ENCODE measurements at places on chromosomes 1 and 21. TPM values are rescaled to one million over a fixed set of nuclear protein-coding genes. Genes with fewer than 3 reads are reported as not detected.

- DNase-seq = no peak
These were observed 603.8 kb upstream of the USP24 start for GRCh38 chr1:55819011-55819410.

Gene PROK1
- total RNA-seq = not detected

DNA sequence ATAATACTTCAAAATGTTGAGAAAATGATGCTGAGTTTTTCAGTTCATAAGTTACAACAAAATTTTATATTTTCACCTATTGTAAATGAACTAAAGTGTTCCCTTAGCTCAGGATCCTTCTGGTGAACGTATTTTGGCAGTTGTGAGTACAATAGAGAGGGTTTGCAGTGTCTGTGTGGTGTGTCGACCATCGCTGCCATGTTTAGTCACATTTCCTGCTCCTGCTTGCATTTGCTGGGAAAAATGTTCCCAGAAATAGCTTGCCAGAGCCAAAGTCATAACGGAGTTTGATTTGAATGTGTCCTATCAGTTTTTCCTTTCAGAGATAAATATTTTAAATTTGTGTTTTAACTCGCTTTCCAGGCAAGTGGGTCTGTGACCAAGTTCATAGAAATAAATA, 117.1 kb upstream of the COL6A1 start:
- no peak for DNase-seq

- no peak for DNase-seq
These were observed 792.0 kb downstream of the LTN1 start for GRCh38 chr21:28200726-28201125.

Gene RCSD1
- 16.0 TPM for total RNA-seq

Gene CACYBP
- 149 TPM for total RNA-seq

- no peak for DNase-seq
These were observed 43.9 kb downstream of the GRHL3 start for GRCh38 chr1:24362982-24363614.

DNA sequence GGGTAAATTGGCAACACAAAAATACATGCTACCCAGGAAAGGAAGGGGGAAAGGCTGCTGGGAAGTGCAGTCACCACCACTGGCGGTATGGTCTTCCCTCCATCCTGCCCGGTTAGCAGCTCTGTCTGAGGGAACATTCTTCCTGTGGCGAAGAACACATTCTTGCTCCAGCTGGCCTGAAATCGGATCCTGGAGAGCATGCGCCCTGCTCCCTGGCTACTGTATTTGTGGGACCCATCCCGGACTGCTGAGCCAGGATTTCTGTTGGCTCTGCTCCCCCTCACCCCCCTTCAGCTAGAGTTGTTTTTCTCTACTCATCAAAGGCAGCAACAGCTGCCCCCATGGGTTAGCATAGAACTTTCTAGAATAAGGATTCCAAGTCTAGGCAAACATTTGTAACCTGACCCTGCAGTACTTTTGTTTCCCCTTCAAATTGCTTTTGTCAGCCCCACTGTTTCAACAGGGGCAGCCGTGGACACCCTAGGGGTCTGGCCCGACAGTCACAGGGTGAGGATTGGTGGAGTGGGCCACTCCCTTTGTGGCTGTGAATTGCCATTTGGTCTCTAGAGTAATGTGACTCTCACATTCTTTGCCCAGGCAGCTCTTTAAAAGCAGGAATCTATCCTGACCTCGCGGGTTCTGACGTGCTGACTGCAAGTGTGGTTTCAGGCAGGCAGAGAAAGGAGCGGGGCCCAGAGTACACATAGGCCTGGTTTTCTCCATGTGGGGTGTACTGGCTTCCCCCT, 157.7 kb downstream of the TOMM20 start:
- DNase-seq = no peak

DNA sequence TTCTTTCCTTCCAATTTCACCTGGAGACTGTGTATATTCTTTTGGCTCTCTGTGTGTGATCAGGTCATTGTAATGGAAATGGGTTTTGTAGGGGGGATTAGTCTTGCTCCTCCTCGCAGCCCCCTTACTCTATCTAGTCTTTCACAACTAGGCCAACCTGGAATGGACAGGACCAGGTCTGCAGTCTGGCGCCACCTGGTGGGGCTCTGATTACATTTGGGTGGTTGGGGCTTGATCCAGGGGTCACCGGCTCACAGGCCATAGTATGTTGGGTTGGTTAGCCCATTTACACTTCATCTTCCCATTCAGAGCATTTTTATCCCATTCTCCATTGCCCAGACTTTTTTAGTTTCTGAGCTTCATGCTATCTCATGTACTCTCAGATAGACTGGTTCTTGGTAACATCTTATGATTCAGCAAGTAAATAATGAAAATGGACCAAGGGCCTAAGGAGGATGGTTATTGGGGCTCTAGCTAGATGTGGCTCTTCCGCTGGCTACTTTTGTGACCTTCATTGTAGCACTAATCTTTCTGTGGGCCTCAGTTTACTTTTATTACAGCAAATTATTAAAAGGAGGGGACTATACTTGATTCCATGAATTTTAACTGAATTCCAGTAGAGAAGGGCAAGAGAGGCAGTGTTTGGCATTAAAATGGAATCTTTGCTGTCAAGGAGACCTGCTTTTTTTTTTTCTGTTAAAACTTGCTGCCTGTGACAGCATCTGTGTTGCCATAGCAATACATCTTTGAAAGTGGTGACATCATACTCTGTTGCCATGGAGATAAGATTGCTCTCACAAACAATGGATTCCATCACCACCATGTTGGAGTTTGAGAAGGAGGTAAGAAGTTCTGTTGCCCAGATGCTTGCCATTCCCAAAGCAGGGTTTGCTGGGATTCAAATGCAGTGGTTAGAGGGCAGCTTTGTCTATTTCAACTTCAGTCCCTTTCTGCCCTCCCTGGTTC, 150.1 kb downstream of the PLXNA2 start:
- DNase-seq = no peak

Gene E2F2
- 2.9 TPM for total RNA-seq

GRCh38 chr1:39609618-39610331, 29.7 kb downstream of the HEYL start:
- no peak for DNase-seq

Gene NOS1AP
- 2.0 TPM for total RNA-seq

DNA sequence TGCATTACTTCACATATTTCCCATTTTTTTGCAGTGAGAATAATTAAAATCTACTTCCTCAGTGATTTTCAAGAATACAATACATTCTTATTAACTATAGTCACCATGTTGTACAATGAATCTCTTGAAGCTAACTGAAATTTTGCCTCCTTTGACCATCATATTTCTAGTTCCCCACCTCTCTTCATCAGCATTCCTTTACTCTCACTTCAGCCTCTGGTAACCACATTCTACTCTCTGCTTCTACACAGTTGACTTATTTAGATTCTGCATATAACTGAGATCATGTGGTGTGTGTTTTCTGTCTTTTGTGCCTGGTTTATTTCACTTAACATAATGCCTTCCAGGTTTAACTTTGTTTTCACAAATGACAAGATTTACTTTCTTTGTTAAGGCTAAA, 304.4 kb upstream of the LYPLAL1 start:
- DNase-seq = no peak

GRCh38 chr1:119040906-119041305, 52.8 kb upstream of the TBX15 start:
- DNase-seq = no peak

Gene ITLN1
- 3.4 TPM for total RNA-seq

- DNase-seq = no peak
These were observed 71.3 kb upstream of the EDEM3 start for GRCh38 chr1:184826001-184826400.

Gene DNAJC28
- total RNA-seq = 2.7 TPM

DNA sequence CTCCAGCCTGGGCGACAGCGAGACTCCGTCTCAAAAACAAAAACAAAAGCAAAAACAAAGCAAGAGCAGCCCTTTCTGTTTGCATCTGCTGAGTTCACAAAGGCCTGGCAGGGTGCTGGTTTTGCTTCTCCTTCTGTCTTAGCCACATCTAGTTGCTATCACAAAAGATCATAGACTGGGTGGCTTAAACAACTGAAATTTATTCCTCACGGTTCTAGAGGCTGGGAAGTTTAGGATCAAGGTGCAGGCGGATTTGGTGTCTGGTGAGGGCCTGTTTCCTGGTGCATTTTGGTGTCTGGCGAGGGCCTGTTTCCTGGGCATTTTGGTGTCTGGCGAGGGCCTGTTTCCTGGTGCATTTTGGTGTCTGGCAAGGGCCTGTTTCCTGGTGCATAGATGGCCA, 471.3 kb downstream of the CAMTA1 start:
- no peak for DNase-seq

DNA sequence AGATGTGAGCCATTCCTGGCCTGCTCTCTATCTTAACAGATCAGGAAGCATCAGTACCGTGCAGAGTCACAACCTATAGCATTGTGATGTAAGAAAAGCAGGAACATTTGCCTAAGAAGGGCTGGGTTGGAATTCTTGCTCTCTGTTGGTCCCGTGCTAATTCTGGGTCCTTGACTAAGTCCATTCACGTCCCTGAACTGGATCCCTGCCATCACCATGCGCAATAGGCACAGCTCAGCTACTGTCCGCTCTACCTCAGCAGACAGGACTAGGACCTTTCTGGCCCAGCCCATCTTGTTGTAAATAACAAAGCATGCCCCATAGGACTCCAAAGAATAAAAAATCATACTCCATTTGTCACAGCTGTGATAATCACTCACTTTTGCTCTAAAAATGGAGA, 175.0 kb downstream of the RGS7 start:
- DNase-seq = no peak

Gene PLEKHA6
- 15.1 TPM for total RNA-seq

- DNase-seq = no peak
These were observed 14.1 kb downstream of the PEA15 start for GRCh38 chr1:160219062-160219929.

- no peak for DNase-seq
These were observed 8.6 kb downstream of the GLIS1 start for GRCh38 chr1:53730224-53730865.

Gene NBPF12
- 17.6 TPM for total RNA-seq

DNA sequence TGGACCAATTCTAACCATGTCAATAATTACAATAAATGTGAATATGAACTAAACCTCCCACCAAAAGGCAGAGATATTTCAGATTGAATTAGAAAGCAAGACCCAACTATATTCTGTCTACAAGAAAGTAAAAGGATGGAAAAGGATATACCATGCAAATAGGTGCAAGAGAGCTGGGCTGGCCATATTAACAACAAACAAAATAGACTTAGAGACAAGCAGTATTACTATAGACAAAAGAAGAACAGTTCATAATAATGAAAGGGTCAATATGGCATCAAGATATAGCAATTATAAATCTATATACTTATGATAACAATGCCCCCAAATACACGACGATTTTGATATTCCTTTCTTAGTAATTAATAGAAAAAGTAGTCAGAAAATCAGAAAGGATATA, 67.3 kb upstream of the IFFO2 start:
- DNase-seq = no peak

DNA sequence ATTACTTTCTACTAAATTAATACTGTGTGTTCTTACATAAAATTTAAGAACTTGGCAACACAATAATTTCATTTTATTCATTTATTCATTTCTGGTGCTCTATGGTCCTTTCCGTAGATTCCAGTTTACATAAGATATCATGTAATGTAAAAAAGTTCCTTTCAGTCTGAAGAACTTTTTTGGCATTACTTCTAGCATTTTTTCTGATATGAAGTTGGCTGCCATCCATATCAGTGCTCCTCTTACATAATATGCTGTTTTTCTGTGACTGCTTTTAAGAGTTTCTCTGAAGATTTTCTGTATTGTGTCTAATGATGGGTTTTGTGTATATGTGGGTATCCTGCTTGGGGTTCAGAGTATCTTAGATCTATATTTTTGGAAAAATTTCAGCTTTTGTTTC, 34.8 kb downstream of the LIN9 start:
- no peak for DNase-seq

DNA sequence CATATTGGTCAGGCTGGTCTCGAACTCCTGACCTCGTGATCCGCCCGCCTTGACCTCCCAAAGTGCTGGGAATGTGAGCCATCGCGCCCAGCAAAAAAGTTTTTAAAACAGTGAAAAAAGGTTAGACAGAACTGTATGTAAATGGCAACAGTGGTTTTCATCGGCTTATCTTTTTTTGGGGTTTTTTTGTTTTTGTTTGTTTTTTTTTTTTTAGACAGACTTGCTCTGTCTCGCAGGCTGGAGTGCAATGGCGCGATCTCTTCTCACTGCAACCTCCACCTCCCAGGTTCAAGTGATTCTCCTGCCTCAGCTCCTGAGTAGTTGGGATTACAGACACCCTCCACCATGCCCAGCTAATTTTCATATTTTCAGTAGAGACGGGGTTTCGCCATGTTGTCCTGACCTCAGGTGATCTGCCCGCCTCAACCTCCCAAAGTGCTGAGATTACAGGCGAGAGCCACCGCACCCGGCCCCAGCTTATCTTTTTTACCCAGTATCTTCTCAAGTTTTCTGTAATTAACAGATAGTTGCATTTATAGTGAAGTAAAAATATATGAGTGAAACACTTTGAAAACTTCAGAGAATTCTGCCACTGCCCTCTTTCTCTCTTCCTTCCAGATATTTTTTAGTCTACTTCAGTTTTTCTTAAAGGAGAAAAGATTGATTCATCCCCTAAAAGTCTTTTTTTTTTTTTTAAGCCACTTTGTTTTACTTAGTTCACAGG, 13.1 kb downstream of the TIMM17A start:
- DNase-seq = no peak

Gene PPM1J
- total RNA-seq = 0.37 TPM

DNA sequence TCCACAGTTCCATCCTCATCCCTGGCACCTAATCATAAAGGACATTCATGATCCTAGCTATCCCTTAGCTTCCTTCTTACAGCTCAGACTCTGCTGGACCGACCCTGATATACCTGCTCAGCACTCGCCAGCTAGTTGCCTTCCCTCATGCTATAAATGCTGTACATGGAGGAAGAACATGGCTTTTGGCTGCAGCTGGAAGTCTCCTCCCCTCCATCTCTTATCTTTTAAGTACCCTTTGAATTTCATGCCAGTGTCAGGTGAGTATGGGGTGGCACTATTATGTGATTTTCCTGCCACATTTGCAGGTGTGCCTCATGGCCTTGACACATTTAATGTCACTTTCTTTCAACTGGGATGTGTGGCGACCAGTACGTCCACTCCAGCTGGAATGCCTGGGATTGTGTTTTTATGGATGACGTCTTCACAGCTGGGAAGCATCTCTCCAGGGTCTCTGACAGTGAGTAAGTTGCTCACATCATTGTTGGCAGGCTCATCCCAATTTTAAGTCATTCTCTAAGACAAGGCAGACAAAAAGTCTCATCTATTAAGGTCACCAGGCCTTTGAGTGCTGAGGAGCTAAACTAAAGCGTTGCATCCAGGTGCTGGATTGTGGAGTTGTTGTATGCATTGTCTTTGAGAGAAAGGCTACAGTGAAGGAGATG, 43.4 kb downstream of the RUNX1 start:
- no peak for DNase-seq

- DNase-seq = no peak
These were observed 7.5 kb downstream of the TRIM63 start for GRCh38 chr1:26059906-26060305.

DNA sequence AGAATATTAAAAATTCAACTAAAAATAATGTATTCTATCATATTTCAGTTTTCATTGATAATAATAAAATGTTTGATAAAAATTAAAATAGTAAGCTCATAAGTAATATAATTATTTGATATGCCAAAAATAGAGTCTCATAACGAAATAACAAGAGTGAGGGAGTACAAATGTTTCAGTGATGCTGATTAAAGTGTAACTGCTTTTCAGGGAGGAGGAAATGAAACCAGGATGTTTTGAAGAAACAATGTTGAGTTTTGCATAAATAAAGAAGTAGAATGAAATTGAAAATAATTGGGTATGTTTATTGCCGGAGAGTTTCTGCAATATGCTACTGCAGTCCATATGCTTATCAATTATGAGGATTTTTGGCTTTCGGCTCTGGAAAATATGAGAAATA, 1159.8 kb upstream of the ADGRL2 start:
- DNase-seq = no peak

Gene FBLIM1
- 28.8 TPM for total RNA-seq

Measured in urinary bladder (tissue), 4 donors.